CD8-positive, alpha-beta T cell (primary cell): ENCODE measurements at places on chromosomes 13 and 19. TPM values are rescaled to one million over a fixed set of nuclear protein-coding genes. Genes with fewer than 3 reads are reported as not detected.

- no peak for DNase-seq
Observed at GRCh38 chr13:112468069-112468468, 91.9 kb downstream of the SPACA7 start.

The GJB2 gene
- total RNA-seq = not detected

- no peak for DNase-seq
Observed at GRCh38 chr19:39142630-39143029, 17.0 kb downstream of the PAK4 start.

DNA sequence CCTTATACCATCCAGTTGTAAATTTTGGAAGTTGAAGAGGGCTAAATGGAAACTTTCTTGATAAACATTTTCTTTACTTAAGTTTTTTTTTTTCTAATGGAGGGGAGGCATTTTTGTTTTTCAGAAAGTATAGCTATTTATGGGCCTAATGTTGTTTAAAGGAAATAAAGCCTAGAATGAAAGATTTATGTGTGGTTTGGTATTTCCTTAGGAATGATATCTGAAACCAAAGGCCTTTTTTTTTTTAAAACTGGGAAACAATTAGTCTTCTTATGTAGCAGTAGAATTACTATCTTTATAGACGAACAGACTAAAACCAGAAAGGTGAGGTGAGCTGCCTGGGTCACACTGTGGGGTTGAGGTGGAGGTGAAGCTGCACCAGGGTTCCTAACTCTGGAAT is 80.1 kb downstream of the ESD start:
- DNase-seq = no peak

- DNase-seq = peak; percentile 42
Observed at GRCh38 chr19:49057636-49058234, at the start of gene CGB7. CGB7 (minus strand) TSS chr19:49057749; CDS start chr19:49055375, 2,374 bp downstream.

The MADCAM1 gene
- 0.19 TPM for total RNA-seq

DNA sequence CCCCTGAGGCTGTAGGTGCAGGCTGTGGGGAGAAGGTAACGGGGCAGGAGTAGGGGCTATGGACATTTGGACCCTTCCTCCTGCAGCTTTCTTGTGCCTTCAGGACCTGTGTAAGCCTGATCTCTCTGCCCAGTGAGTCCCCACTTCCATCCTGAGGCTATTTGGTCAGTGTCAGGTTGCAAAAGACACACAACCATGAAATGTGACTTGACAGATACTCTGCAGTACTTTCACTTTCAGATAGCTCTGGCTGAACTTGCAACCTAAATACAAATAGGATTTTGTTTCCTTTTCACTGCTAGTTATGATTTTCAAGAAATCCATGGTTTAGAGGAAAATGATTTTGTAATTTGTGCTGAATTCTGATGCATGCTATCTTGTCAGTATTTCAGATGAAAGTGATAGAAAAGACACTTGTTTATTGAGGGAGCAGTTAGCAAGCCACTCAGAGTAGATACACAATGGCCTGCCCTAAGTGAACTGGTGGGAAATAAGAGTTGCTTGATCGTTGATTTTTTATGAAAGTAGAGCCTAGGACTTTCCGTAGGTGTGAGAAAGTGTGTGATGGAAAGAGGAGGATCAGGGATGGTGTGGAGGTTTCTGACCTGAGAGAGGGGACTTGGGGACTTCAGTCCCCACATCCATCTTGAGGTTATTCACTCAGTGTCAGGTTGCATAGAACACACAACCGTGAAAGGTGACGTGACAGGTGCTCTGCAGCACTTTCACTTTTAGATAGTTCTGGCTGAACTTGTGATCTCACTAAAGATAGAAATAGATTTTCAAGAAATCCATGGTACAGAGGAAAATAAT is 18.1 kb upstream of the EID2 start:
- no peak for DNase-seq

- no peak for DNase-seq
Observed at GRCh38 chr13:38386421-38386820, 36.8 kb downstream of the UFM1 start.

DNA sequence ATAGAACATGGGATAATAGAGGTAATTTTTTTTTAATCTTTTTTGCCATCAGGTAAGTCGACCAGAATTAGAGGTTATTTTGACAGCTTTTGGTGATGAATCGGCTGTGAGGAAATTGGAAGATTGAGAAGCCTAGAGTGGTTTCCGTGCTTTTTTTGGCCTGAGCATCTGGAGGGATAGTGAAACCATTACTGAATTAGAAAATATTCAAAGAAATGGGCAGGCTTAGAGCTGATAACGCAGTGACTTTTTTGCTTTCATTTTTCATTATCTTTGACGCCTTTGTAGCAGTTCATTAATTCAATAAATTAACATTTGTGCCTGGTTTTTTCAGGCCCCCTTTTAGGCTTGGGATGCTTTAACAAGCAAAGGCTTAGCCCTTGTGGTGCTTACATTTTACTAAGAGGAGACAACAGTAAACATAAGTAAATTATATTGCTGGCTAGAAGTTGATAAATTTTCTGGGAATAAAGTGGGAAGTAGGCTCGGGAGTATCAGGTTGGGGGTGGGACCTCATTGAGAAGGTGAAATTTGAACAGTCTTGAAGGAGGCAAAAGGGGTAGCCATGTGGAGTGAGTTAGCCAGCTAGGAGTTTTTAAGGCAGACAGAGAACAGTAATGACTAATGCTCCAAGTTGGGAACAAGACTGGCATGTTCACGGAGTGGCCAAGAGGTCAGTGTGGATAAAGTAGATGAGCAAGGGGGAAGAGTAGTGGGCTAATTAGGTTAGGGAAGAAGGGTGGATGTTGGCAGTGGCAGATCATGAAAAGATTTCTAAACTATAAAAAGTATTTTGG is 36.5 kb downstream of the GTF2F2 start:
- DNase-seq = no peak

- DNase-seq = no peak
Observed at GRCh38 chr13:35629026-35629425, 152.5 kb upstream of the MAB21L1 start.

- no peak for DNase-seq
Observed at GRCh38 chr13:67844574-67844973, 614.4 kb upstream of the PCDH9 start.

The GPC5 gene
- not detected for total RNA-seq

The FFAR2 gene
- 0.17 TPM for total RNA-seq

GRCh38 chr19:46607448-46607841 is 6.3 kb downstream of the CALM3 start:
- DNase-seq = no peak

DNA sequence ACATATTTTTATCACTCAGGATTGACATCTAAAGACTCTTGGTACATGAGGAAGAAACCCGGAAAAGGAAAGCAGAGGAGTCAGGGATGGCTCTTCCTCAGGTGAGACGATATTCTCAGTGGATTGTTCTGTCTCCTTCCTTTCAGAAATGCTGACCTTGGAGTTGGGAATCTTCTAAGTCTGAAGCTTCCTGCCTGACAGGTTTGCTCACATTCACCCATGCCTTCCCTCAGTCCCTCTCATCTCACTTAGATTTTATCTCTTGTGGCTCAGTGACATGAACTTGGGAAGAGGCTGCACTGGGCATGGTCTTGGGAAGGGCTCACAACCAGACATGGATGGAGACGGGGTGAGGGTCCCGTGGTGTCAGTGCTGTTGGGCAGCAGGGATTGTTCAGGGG is 6.7 kb downstream of the ZNF525 start:
- no peak for DNase-seq

The CYP4F3 gene
- not detected for total RNA-seq

GRCh38 chr19:57829316-57829715 is 783 bp upstream of the ZNF587B start:
- no peak for DNase-seq

GRCh38 chr13:41962994-41963393 is 2.1 kb upstream of the VWA8 start:
- no peak for DNase-seq

The ZNF730 gene
- total RNA-seq = not detected

GRCh38 chr13:48859272-48860105 is 116.2 kb upstream of the FNDC3A start:
- DNase-seq = no peak

- DNase-seq = no peak
Observed at GRCh38 chr19:17716309-17716929, 2.9 kb upstream of the MAP1S start.

The STAP2 gene
- 0.65 TPM for total RNA-seq

DNA sequence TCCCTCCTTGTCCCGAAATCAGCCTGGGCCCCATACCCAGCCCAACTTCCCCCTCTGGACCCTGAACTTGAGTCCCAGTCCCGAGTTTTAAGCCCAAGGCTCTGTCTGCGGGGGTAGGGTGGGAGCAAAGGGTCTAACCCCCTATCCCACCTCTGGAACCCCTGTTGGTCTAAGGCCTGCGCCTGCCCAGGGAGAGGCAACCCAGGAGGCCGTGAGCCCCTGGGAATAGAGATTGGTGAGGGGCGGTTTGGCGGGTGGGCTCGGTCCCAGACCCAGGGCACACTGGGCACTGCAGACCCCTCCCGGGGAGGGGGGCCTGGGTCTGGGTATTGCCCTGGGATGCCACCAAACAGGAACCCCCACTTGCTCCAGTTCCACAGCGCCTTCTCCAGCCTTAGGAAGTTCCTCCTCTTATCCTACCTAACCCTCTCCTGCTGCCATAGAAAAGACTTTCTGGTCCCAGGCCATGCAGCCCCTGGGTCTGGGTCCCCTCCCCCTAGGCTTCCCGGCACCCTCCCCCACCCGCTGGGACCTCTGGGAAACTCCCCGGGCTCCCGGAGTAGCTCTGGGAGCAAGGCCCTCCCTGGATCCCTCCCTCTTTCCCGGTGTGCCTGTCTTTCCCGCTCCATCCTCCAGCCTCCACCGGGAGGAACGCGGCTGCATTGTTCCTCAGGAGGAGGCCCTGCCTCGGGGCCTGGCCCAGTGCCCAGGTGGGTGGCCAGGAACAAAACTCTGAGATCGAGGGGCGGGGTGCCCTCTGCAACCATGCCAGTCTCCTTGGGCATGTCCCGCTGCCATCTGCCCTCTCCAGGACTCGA is 33.6 kb upstream of the NANOS3 start:
- DNase-seq = peak; percentile 30

The NCAN gene
- not detected for total RNA-seq

- no peak for DNase-seq
Observed at GRCh38 chr19:43774103-43774939, 6.5 kb downstream of the KCNN4 start.

GRCh38 chr13:19681517-19681916 is 48.1 kb downstream of the MPHOSPH8 start:
- no peak for DNase-seq

DNA sequence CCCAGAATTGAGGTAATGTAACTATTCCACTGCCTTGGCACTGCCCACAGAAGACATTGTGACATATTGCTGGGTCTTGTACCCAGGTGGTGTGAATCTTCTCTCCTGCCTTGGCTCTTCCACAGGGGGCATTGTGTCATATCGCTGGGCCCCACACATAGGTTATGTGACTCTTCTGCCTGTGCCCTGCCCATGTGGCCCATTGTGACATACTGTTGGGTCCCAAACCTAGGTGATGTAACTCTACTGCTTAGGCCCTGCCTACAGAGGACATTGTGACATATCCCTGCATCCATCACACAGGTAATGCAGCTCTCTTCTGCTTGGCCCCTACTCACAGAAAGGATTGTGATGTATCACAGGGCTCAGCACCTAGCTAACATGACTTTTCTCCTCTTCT is 37.5 kb upstream of the ZNF254 start:
- no peak for DNase-seq

The ZNF285 gene
- 0.25 TPM for total RNA-seq

The ADGRE3 gene
- total RNA-seq = not detected

GRCh38 chr13:30928978-30929377 is 3.5 kb upstream of the TEX26 start:
- DNase-seq = no peak

GRCh38 chr19:19145684-19146608 is 7.7 kb upstream of the TMEM161A start:
- DNase-seq = peak; percentile 78

GRCh38 chr13:99380921-99381645 is 73.9 kb upstream of the GPR183 start:
- DNase-seq = no peak

The MEIOSIN gene
- total RNA-seq = not detected

GRCh38 chr19:12802267-12803106 is 618 bp downstream of the THSD8 start:
- DNase-seq = no peak

DNA sequence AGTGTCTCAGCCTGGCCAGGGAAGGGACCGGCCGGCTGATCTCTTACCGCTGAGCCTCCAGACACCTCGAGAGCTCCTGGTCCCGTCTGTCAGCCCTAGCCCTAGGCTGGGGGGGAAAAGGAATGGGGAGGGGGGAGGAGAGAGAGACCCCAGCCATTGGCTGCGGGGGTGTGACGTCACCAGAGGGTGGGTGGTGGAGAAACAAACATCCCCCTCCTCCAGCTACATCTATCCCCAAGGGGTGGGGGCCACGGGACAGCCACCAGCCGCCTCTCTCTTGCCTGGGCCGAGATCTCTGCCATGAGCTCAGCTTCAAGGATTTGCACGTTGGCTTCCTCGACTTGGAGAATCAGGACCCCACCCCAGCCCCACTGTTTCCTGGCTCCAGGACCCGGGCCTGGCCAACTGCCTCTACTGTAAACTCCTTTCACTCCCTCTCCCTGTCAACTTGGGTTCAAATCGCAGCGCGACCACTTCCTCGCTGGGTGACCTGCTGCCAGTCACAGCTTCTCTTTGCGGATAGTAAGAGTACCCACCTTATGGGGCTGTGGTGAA is at the start of gene PRX:
TSS of gene PRX (minus strand) at position 88 of the 555 bp plus-strand sequence. CDS start 5,446 bp downstream, outside the sequence.
- DNase-seq = no peak

- peak; percentile 55 for DNase-seq
Observed at GRCh38 chr19:34120846-34121639, 51.3 kb upstream of the LSM14A start.

The RNASEH2B gene
- 61.0 TPM for total RNA-seq

- DNase-seq = no peak
Observed at GRCh38 chr19:38801359-38802095, 11.2 kb downstream of the LGALS4 start.
